ENCODE measurements at places on chromosomes 1 and 21. TPM values are rescaled to one million over a fixed set of nuclear protein-coding genes. Genes with fewer than 3 reads are reported as not detected.
A peak's percentile ranks its signal among the peaks of the same experiment; 100 is the strongest.

The C4BPA gene
- 2.3 TPM for total RNA-seq

DNA sequence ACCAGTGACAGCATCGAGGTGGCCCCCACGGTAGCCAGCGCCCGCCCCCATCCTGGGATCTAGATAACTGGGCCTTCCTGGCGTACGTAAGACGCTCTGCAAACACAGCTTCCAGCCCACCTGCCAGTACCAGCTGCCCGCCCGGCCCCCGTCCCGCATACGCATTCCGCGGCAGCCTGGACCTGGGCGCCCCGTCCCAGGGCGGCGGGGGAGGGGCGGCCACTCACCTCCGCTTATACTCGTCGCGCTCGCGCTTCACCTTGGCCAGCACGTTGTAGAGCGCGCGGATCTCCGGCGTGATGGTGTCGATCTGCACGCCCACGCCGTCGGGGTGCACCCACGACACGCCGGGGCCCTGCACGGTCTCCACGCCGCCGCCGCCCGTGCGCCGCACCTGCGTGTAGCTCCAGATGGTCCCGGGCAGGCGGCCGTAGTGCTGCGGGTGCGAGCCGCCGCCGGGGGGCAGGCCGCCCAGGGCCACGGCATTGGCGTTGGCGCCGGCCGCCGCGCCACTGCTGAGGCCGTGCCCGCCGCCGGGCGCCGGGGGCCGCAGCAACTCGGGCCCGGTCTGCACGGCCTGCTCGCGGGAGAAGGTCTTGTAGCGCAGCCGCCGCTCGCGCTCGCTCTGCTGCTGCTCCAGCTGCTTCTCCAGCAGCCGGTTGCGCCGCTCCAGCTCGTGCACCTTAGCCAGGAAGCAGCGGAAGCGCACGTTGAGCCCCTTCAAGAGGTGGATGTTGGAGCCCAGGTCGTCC is 859 bp downstream of the IFFO2 start:
- DNase-seq = peak; percentile 31

- no peak for DNase-seq
Observed at GRCh38 chr1:93023281-93023680, 55.8 kb upstream of the MTF2 start.

DNA sequence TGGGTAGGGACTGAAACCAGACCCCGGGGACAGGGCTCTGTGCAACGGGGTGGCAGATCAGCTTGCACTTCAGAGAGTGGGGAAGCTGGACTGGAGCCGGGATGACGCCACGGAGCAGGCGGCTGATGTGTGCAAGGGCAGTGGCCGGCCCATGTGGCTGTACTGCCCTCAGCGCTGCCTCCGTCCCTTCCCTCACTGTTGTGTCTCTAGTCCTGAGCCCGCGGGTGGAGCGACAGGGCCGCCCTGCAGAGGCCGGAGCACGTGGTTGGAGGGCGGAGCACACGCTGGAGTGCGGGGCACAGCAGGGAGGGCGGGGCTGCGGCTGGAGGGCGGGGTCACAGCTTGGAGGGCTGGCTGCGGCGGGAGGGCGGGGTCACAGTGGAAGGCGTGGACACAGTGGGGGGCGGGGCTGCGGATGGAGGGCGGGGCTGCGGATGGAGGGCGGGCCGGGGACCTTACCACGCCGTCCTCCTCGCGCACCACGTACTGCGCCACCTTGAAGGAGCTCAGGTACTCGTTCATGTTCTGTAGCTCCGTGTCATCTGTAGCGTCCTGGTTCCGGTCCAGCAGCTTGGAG is 52.4 kb downstream of the CHD5 start:
- DNase-seq = peak; percentile 85

DNA sequence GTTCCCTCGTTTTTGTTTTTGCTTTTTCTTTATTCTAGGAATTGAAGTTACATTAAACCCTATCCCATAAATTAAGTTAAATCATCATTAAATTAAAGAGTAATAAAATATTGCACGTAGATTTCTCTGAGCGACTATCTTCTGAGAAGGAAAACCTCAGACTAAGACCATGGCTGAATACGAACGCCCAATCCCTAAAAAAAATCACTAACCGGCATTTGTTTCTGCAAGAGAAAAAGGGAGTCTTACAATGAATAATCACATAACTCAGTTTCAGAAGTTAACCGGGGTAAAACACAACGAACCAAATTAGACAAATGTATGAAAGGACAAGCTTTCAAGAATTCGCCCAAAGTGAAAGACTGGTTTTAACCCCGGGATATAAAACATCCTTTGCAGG is 1.3 kb downstream of the PIK3R3 start:
- DNase-seq = no peak

DNA sequence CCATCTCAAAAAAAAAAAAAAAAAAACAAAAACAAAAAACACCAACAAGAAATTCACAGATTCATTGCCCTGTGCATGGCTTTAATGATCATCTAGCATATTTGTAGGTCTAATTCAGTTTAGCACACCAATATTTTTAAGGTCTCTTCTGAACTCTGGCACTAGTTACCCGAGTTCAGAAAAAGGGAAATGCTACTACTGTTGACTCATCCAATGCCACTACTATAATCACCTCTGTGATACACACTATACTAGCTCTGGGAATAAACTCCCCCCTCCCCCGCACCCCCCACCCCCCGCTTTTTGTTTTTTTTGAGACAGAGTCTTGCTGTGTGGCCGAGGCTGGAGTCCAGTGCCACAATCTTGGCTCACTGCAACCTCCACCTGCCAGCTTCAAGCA is 55.6 kb downstream of the FBXO42 start:
- no peak for DNase-seq

Data from mucosa of gallbladder (tissue), 1 donor.